RKO (cell line): ENCODE measurements at places on chromosomes 13 and 19.

DNA sequence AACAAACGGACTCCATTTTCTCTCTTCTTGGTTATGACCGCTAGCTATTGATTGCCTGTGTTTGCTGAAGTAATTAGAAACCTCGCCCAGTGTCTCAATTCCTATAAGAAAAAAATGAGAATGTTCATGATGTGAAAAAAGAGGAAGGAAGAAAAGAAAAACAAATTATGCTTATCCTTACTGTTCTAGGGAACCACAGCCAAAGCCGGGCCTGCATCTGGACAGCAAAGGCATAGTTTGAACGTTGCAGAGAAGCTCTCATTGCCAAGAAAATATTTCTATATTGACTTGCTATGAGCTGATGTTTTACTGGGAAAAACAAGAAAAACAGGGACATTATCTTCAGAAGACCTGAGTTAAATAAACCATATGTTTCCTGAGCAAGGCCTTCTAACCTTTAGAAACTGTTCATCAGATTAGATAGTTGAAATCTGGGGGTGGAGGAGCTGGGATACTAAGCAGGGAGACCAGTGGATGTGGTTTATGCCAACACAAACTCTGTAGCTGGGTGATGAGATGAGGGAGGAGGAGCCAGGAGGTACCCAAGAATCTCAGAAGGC lies 55.0 kb downstream of the EFNB2 start:
- DNase-seq: no peak

GRCh38 chr13:65615506-65615905 lies 1614.6 kb downstream of the PCDH9 start:
- DNase-seq: no peak

- DNase-seq: no peak
Observed at GRCh38 chr19:55495646-55496349, 7.6 kb downstream of the SSC5D start.

DNA sequence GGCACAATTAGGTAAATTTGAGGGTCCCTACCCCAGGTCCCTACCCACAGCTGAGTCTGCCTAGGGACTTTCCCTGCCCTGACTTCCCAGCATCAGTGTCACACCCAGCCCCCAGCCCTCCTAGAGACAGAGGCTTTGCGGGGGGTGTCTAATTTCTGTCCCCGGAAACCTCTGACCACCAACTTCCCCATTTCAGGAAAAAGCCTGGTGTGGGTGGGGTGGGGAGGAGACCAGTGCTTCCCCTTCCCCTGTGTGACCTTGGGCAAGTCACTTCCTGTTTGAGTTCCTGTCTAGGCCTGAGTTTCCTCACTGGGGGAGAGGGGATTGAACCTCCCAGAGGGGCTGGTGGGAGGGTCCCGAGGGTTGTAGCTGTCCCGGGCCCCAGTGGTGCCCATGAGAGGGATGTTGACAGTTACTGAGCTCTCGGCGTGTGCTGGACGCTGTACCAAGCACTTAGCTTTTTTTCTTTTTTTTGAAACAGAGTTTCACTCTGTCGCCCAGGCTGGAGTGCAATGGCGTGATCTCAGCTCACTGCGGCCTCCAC lies 7.9 kb downstream of the VASP start:
- DNase-seq: no peak

DNA sequence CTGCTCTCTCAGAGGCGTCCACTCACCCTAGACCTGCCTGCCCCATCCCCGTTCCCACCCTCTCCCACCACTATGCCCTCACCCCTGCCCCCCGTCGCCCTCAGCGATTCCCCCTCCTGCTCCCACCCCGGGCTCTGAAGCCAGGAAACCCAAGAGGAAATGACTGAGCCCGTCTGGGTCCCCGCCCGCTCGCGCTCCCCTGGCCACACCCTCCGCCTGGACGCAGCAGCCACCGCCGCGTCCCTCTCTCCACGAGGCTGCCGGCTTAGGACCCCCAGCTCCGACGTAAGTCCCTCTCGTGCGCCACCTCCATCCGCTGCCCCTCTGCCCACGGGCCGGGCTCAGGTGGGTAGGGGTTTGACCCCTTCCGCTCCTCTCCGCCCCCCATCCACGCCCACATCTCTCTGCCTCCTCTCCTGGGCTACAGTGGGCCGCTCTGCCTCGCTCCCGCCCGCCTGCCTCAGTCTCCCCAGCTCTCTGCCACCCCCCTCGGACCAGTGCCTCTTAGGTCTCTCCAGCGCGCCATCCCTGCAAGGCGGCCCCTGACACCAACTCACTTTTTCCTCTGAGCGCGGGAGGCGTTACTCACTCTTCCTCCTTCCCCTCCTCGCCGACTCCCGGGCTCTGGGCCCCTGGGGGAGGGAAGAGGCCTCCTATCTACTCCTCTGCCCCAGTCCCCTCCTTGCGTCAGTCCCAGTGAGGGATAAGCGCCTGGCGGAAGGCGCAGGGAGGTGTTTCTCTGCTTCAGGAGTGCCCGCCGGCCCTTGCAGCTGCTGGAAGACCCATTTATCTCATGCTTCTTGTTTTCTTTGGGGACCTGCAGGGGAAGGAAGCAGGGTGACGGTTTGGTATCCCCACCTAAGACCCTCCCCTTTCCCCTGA lies at the start of gene FXYD5:
FXYD5 (plus strand) TSS at position 211 of the 882 bp plus-strand sequence. CDS start 816 bp downstream, outside the sequence.
- DNase-seq: peak; percentile 89

GRCh38 chr19:7440188-7440975 lies 48.5 kb downstream of the PEX11G start:
- DNase-seq: no peak

- peak; percentile 18 for DNase-seq
Observed at GRCh38 chr19:28296506-28296905, 916.4 kb downstream of the UQCRFS1 start.

- no peak for DNase-seq
Observed at GRCh38 chr19:16976446-16976845, 50.2 kb downstream of the CPAMD8 start.

DNA sequence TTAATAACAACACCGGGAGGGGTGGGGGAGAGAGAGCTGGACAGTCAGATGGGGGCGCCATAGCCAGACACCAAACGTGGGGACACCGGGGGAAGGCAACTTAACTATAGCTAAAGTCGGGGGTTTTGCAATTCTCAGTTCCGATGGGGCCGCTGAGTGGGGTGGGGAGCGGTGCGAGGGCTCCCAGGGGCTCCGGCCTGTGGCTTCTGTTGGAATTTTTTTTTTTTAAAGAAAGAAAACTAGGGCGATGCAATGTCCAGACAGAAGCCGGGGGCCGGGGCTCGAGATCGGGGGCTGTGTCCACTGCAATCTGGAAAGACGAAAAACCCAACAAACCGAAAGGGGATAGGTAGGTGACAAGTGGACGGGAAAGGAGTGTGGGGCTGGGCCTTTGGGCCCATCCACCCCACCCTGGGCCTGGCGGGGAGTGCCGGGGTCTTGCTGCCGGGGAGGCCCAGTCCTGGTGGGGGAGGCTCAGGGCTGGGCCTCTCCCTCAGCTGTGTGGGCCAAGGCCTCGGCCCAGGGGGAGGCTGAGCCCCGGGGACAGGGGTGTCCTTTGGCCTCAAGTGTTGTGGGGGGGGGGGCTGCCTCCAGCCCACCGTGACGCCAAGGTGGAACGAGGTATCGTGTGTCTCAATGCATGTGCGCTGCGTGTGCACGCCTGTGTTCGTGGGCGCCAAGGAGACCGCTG lies 17.3 kb downstream of the PRKCSH start:
- DNase-seq: no peak
